ENCODE measurements at places on chromosomes 3 and 15.
A peak's percentile ranks its signal among the peaks of the same experiment; 100 is the strongest.

GRCh38 chr3:38637906-38638305 lies 11.6 kb downstream of the SCN5A start:
- DNase-seq: no peak

DNA sequence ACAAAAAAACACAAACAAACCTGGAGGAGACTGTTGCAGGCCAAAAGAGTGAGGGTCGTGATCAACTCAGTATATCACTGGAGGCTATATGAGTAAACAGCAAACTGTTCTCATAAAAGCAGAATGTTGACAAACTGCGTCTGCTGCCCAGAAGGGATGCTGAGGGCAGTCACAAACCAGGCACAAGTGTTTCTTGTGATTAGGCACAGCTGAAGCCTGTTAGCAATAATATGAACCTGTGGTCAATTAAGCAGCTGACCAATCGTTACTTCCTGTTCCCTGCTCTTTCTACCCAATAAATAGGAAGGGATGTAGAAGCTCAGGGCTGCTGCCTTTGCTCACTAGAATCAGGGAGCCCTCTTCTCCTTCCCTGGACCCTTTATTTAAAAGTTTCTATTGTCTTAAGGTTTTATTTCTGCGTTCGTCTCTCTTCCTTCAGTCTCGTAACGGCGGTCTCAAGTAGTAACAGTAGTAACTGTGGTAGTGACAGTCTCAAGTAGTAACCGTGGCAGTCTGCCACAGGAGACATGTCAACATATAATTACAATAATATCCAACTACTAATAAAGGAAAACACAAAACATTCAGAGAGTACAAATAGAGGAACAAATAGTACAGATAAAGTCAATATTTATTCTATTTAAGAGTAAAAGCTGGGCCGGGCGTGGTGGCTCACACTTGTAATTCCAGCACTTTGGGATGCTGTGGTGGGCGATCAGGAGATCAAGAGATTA lies 698.4 kb upstream of the CCDC54 start:
- DNase-seq: no peak

- DNase-seq: no peak
These were observed 448 bp downstream of the SLC12A8 start for GRCh38 chr3:125212091-125212508.

- DNase-seq: no peak
These were observed 12.6 kb downstream of the TMEM43 start for GRCh38 chr3:14137445-14137844.

GRCh38 chr3:123618076-123618708 lies 33.3 kb upstream of the HACD2 start:
- no peak for DNase-seq

DNA sequence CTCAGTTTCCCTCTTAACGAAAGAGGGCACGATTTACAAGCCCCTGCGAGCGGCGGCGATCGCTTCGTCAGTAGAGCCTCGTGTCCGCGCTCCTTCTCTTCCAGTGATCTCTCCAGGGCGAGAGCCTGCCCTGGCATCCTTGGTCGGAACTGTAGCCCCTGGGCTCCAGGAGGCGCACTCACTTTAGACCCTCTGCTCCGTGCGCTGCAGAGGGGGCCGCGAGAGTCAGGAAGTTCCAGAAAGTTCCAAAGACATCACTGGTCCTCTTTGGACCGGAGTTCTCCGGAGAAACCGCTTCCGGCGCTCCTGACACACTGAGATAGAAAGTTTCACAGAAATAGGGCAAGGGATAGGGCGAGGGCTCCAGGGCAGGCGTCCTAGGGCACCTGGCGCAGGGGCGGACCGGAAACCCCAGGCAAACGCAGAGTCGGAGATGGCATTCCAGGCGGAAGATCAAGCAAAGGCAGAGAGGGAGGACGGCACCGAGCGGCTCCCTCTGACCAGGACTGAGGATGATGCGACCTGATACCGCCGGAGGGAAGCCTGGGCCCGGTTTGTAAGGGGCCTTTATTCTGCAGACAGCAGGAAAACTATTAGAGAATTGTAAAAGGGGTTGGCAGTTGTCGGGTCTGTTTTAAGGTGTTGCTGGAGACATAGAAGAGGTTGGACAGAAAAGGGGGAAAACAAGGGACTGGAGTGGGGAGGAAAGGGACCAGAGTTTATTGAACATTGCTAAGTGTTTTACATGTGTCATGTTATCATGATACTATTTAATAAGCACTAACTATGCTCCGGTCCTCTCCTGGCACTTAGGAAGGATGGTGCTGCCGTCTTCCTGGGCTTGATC lies 1.3 kb upstream of the CPEB1 start:
- peak; percentile 36 for DNase-seq

DNA sequence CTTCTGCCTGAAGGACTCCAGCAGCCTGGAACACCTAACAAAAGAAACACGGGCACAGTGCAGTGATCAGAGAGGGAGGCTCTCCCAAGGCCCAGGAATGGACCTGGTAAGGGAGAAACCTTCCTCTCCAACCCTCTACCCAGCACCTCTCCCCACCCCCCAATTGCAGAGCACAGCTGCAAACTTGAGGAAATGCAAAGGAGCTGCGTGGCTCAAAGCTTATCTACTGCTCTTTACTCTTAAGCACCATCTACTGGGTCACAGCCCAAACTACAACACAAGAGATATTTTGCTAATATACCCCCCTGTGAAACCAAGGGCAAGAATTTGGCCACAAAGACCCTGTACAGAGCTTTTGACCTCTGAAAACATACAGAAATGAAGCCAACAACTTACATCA lies 328.3 kb downstream of the OXSM start:
- no peak for DNase-seq

GRCh38 chr15:53395871-53396270 lies 363.6 kb downstream of the WDR72 start:
- DNase-seq: no peak

DNA sequence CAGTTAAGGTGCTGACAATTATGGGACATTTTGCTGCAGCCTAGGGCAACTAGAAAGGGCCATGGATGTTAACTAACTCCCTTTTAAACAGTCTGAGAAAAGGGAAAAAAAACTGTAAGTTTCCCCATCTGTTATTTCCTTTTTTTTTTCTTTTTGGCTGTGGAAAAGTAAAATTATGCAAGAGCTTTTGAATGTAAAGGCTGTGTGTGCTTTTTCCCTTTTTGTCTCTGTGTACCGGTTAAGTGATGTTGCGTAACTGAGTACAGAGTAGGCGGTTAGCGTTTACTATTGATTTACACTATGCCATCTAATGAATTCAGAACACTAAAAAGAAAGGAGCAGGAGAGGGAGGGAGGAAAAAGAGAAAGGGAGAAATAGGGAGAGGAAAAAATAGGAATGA lies 403.6 kb downstream of the TIGIT start:
- DNase-seq: no peak

DNA sequence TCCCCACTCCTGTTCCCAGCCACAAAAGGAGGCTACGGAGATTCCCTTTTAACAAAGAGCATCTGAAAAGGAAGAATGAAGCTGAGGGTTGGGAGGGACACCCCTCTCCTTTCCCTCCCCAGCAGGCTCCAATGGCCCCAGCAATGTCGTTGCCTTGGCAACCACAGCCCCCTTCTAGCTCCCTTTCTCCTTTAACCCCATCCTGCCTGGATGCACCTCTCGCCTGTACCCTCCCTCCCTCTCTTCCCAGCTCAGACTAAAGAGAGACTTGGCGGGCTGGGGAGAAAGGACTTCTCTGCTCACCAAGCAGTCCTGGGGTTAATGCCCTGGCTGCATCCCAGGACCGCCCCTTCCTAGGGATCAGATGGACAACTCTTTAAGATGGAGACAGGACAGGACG lies 7.1 kb upstream of the RPL29 start:
- DNase-seq: no peak

DNA sequence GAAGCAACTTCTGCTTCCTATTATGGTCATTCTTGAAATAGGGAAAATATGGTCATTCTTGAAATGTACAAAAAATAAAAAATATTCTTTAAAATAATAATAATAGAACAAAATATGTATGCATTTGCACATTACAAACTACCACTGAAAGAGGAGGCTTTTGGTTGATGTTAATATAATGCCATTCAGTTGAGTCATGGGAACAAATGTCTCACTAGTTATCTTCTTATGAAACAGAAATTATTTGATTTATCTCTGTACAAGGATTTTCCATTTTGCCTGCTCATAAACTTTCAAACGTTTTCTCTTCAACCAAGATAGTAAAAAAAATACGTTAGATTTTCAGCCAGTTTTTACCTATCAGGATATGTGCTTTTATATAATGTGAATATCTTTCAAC lies 1662.7 kb downstream of the OTOL1 start:
- DNase-seq: no peak

GRCh38 chr3:46849686-46850467 lies 13.4 kb downstream of the MYL3 start:
- no peak for DNase-seq

DNA sequence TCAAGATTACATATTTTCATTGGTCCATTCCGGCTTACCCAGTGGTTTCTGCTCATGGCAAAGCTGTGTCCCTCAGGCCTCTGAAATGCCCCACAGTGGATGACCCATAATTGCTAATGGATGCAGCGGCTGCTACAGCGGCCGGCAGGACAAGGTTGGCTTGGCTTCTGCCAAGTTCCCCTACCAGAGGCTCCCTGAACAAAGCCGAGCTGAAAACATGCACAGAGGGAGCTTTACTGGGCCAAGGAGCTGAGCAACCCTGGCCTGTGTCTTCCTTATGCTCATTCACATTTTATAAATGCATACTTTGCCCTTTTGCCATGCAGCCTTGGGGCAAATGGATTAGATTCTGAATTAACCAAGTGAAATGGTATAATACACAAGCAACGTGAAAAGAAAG lies 150.5 kb downstream of the NTRK3 start:
- DNase-seq: no peak

DNA sequence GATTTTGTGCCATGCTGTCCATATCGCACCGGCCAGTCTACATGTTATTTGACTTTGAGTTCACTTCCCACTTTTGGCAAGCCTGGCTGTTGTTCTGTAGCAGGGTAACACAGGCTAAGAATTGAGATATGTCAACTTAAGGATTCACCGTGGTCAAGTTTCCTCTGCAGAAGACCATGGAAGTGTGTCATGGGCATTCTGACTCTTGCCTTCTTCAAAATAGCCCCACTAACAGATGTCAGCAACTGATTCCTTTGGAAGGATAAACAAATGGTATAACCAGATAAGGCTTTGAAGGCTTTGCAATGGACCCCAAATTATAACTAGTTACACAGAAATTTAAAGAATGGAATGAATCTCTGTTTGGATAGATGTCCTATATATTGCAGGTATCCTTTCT lies 20.1 kb upstream of the CD47 start:
- no peak for DNase-seq

- no peak for DNase-seq
These were observed 97.1 kb upstream of the SNRPA1 start for GRCh38 chr15:101391981-101392640.

DNA sequence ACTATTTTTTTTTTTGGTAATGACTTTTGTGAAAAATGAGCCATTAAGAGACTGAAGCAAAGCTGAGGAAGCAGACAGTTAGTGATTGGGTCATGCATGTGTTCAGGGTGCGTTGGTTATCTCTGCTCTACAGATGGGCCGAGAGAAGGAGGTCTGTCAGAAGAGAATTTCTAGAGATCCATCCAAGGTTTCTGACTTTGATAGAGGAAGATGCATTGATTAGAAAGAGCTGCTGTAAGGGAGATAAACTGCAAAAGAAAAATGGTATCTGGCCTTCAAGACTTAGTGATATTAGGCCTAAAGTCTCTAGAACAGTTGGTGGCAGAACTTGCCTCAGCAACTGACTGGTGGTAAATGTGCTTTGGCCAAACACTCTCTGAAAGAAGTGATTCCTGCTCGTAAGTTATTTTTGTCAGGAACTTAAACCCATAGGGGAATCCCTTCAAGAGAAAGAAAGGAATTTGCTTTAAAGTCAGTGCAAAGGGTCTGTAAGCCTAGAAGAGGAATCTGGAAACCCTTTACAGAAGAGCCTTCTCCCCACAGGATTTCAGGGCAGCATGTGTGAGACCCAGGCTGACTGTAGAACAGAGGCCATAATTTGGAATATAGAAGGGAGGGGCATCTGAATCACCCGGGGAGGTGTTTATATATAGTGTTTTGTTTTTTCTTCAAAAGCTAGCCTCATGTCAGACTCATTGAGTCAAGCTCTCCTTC lies 67.8 kb downstream of the OPA1 start:
- DNase-seq: no peak

DNA sequence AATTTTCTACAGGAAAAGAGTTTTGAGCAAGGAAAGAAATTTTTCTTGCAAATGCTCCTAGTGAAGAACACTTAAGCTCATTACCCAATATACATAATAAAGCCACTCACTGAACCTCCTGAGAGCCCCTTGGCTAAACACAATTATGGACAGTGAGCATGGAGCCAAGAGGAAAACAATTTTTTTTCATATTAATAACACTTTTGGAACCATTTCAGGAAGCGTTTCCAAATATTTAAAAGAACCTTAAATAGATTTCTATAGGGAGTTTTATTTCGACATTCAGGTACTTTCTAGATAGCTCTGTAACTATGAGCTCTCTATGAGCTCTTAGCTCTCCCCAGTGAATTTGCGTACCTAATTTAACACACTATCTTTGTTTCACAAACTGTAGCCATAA lies 581.1 kb downstream of the ZNF385D start:
- DNase-seq: no peak

GRCh38 chr3:155302481-155302880 lies 9.0 kb upstream of the STRIT1 start:
- no peak for DNase-seq

DNA sequence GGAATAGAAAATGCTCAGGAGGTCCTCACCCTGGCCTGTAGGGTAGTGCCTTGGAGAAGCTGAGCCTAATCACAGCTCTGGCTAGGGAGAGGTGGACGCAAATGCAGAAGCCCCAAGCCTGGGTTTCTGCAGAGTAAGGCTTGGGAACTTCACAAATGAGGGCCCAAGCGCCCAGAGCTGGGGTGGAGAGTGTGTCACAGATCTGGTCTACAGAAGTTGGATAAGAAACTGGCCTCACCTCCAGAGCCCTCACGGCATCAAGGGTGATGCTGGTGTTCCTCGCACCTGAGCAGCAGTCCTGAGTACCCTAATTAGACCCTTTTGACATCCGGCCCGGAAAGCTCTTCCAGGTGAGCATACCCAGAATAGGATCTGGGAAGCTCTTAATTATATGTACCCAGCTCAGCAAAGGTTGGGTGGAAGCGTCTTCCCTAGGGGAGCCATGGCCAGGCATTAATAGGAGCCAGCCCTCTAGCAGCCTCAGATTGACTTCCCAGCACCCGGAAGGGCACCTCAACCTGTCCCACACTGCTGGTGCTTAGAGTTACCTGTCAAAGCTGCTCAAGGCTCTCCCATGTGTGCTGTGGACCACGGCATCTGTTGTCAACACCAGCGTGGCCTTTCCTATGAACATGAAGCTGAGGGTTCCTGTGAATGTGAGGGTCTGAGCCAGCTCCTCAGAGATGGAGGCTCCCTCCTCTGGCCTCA lies 31.8 kb downstream of the RBM5 start:
- no peak for DNase-seq

DNA sequence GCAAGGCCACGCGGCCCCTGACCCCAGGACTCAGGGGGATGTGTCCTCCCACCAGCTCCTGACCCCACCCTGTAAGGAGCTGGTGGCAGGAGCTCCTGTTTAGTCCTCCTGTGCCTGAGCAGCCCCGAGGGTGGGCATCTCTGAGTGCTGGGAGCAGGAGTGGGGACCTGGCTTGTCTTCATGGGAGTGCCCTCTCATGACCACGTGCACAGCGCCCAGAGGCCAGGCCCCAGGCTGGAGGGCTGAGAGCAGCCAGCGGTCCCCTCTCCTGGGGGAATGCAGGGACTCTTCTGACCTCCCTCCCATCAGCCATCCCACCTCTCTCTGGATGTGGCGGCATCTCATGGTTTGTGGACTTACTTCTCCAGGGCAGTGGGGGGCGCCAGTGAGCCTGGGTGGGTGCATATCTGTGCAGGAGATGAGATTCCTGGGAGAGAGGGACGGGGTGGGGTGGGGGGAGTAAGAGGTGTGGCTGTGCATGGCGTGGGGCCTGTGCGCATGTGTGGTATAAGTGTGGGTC lies 205.6 kb downstream of the TBC1D2B start:
- DNase-seq: no peak
